Hippocampal formation (tissue), 2 donors: ENCODE measurements at places on chromosomes 3 and 15.

GRCh38 chr3:188817935-188818269 lies 353.9 kb upstream of the TPRG1 start:
- DNase-seq: no peak

GRCh38 chr15:58731756-58732535 lies 17.6 kb downstream of the ADAM10 start:
- DNase-seq: no peak

GRCh38 chr3:163538387-163538786 lies 1539.9 kb downstream of the SI start:
- DNase-seq: no peak

GRCh38 chr3:86245360-86245759 lies 745.6 kb downstream of the VGLL3 start:
- DNase-seq: peak; percentile 66

DNA sequence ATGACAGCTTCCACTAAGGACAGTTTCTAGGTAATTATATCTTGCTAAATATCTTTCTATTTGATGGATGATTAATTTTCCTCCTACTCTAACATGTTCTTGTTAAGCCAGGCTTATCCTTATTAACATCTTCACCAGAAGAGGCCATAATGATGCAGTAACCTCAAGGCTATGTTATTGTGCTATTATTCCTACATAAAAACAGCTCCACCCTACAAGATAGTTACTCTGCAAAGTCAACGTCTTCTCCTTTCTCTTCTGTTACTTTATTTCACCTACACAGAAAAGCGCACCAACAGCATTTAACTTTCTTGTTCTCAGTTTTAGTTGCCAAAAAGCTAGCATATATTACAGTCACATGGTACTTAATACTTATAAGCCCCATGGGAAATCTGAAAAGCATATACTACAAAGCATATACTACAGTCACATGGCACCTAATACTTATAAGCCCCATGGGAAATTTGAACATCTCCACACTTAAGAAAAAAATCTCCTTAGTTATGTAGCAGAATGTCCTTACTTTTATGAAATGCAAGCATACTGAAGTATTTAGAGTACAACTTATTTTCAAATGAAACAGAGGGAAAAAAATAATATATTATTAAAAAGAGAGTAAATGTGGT lies 13.4 kb downstream of the ADAM10 start:
- no peak for DNase-seq

- DNase-seq: no peak
These were observed 26.2 kb downstream of the PIAS1 start for GRCh38 chr15:68080334-68080733.

- DNase-seq: no peak
These were observed 219.7 kb downstream of the SLCO3A1 start for GRCh38 chr15:92073044-92073785.

GRCh38 chr3:151635905-151636304 lies 97.8 kb upstream of the AADACL2 start:
- no peak for DNase-seq

- no peak for DNase-seq
These were observed 11.0 kb upstream of the CAMKV start for GRCh38 chr3:49880581-49881315.

GRCh38 chr3:11131371-11131770 lies 22.9 kb upstream of the HRH1 start:
- DNase-seq: no peak

GRCh38 chr3:164186095-164186494 lies 892.2 kb downstream of the SI start:
- DNase-seq: no peak
